ENCODE measurements at places on chromosomes 4 and X.

DNA sequence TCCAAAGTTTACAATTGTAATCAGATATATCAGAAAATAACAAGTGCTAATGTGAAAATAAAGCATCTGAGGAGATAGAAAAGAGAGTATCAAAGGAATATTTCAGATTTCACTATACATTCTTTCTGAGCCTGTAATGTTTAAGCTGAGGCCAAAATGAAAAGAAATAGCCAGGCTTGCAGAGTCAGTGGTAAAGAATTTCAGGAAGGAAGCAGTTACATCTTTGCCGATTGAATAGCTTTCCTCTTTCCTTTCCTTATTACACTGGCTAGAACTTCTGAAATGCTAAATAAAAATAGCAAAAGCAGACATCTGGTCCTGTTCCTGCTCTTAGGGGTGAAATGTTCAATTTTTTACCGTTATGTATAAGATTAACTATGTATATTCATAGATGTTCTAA is 1441.6 kb upstream of the PCDH7 start:
- no peak for DNase-seq

DNA sequence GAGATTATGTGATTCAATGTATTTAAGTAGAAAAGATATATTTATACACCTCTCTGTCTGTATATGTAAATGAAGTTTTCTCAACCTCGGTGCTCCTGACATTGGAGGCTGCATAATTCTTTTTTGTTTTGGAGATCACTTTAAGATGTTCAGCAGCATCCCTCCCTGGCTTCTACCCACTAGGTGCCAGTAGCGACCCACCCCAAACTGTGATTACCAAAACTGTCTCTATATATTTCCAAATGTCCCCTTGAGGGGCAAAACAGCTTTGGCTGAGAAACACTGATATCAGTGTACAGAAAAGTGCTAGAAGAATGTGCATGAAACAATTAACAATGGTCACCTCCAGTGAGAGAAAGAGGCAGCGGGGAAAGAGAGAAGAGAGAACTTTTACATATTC is 51.2 kb downstream of the DCX start:
- DNase-seq, result no peak

DNA sequence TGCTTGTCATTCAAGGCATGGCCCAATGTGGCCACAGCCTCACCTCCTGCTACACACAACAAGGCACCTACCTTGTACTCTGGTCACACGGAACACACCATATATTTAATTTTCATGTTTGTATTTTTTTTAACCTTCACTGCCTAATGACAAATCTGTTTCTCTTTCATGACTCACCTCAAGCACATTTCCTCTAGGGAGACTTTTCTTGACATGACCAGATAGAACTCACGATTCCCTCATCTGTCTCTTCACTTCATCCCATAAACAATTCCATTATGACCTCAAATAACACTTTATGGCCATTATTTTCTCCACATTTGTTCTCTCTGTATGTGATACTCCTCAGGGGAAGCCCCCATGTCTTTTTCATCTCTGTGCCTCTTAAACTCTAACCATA is 11.1 kb downstream of the DRP2 start:
- no peak for DNase-seq

DNA sequence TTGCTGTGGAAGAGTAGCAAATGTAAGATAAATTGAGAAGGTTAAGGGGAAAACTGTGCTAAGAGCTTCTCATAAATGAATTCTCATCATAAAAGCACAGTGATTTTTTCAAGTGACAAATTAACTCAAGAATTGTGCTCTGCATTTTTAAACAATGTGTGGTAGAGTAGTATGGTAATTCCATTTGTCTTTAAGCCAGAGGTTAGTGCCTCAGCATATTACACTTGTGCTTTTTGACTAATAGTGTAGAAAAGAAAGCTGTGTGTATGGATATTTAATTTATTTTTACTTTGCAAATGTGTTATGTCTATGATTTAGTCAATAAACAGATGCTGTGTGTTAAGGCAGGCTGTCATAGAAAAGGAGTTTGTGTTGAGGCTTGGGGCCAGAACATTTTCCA is 61.0 kb downstream of the FHIP1A start:
- DNase-seq, result no peak

DNA sequence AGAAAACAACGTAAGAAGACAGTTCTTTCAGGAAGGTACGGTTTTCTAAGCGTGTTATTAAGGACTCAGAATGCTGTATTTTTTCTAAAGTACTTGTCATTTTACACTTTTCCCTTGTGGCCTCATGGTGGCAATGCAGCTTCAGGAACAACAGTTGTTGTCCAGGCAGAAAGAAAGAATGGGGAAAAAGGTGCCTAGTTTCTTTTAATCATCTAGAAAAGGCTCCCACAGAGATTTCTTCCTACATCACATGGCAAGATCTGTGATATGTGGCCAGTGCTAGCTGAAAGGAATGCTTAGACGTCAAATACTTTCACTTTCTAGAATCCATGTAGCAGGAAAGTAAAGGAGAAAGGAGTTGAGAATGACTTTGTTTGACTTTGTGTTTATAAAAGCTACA is 49.0 kb upstream of the TRAM1L1 start:
- no peak for DNase-seq

DNA sequence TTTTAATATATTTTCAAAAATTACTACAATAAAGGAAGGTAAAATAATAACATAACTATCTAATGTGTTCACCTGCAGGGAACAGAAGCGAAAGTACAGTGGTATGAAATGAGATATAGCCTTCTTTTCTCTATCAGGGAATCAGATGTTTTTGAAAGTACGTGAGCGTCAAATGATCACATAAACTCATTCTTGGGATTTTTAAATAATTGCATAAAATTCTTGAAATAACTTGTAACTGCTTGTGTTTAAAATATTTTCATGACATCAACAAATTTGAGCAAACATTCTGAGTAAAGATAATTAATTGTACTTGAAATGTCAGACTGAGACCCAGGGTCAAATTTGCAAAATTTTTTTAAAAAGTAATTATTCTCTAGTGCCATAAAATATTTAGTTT is 193.5 kb upstream of the NEIL3 start:
- no peak for DNase-seq

DNA sequence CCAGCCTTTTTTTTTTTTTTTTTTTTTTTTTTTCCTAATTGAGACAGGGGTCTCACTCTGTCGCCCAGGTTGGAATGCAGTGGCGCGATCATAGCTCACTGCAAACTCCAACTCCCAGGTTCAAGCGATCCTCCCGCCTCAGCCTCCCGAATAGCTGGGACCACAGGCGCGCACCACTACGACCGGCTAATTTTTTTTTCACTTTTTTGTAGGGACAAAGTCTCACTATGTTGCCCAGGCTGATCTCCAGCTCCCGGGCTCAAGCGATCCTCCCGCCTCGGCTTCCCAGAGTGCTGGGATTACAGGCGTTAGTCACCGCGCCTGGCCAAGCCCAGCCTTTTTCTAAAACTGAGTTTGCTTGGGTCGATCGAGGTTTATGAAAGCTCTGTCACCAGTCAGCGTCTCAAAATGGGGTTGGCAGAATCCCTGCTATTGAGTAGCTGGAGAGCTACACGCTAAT is 1.3 kb upstream of the OTUD5 start:
- peak; percentile 75 for DNase-seq

- no peak for DNase-seq
Measured at GRCh38 chrX:71107762-71108360, 1.3 kb upstream of the CXorf65 start.

DNA sequence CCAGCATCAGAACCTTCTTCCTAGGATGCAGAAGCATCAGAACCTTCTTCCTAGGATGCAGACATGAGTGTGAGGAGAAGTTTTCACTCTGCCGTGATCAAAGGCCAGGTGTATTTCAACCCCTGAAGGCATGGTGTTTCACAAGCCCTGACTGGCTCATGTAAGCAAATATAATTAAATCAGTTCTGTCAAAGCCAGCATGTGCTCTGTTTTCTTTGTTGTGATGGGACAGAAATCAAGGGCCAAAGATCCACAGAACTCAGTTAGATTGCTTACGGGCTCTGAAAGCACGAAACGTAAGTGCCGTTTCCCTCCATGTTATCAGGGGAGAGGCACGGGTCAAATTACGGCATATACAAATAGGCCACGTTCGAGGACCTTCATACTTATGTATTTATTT is 32.0 kb upstream of the CLDN24 start:
- DNase-seq, result no peak

GRCh38 chrX:154840856-154841255 is 6.4 kb upstream of the SMIM9 start:
- DNase-seq, result peak; percentile 78

DNA sequence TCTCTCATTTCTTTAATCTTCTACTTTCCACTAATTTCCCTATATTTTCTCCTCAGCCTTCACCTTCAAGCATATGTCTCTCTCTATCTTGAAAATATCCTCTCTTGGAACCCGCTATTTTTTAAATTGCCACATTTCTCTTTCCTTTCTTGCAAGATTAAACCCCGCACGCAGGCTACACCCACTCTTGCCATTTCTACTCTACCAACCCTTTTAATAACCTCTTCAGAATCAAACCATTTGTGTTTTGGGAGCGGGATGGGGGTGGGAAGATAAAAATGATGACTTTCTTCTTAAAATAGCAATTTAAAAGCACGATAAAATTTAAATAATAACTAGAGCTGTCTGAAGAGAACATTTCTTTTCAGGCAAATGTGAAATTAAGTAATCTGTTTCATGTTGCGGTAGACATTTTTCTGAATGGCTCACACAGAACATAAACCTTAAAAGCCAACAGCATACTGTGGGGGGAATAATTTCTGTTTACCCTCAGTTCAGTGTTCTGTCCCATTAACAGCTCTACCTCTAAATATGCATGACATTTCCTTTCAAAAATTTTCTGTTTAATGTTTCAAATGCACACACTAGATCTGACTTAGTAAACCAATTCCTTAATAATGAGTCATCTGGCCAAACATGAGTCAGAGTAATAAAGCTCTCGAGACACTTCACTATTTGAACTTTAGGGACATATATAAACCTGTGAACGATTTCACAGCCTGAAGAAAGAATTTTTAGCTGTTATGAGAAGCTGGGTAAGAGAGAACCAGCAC is 20.5 kb downstream of the ARSJ start:
- no peak for DNase-seq

DNA sequence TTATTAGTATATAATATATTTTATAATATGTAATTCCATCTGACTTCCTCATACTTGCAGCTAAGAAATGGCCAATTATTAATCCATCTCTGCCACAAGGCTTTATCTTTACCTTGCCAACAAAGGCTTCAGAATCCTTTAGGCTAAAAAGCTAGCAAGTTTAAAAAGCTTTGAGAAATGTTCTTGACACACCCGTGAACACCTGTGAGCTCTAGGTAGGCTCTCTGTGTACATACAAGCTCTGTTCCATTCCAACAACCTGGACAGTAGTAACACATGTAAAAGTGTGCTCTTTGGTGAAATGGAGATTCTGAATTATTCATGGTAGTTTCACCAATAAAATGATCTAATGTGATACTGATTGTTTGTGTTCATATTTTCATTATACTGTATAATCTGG is 49.7 kb upstream of the USP9X start:
- no peak for DNase-seq

DNA sequence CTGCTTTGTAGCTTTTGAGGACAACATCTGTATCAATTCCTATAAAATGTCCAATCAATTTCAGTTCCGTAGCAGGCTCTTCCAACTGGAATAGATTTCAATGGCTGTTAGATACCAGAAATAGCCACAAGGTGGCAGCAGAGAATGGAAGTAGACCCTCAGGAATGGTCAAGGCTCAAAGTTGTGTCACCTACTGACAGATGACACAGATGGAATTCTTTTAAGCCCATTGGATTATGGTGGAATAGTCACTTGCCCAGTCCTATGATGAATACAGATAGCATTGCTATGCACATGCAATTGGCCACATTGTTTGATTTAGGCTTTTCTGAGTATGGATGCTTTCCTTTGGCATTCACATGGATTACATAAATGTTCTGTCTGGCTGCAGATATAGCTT is 130.4 kb upstream of the RADX start:
- DNase-seq, result peak; percentile 13

DNA sequence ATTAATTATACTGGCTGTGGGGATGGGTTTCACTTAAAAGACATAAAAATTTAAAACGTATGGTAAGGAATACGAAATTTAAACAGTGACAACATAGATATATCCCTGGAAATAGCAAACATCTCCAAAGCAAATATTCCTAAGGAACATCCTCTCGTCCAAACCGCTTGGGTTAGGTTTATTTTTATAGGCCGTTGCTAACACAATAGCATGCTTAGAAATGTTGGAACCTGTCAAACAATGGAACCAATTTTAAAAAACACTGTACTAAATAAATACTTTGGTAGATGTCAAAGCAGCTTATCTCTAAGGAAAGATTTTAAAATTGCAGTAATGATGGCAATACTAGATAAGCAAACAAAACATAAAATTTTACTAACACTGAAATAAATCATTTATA is 45.4 kb downstream of the SEC24D start:
- DNase-seq, result no peak

DNA sequence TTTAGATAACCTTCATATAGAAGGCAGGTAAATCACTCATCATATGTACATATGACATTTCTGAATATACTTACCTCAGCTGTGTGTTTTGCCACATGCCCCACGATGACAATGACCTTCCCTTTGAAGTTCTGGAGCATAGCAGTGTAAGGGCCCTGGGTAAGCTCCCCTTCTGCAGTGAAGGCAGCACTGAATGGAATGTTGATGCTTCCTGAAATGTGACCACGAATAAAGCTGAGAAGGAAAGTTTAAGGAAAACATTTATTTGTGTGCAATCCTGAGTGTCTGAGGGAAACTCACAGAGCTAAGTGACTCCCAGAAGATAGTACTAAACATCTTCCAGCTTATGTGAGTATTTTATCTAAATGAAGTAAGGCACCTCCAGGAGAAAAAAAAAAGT is 200.1 kb downstream of the NPNT start:
- DNase-seq, result no peak

- DNase-seq, result no peak
Measured at GRCh38 chrX:63434665-63435064, 83.5 kb upstream of the SPIN4 start.

- no peak for DNase-seq
Measured at GRCh38 chr4:53101191-53101581, 239.1 kb downstream of the RASL11B start.

GRCh38 chr4:23368081-23368697 is 521.7 kb downstream of the PPARGC1A start:
- DNase-seq, result no peak

DNA sequence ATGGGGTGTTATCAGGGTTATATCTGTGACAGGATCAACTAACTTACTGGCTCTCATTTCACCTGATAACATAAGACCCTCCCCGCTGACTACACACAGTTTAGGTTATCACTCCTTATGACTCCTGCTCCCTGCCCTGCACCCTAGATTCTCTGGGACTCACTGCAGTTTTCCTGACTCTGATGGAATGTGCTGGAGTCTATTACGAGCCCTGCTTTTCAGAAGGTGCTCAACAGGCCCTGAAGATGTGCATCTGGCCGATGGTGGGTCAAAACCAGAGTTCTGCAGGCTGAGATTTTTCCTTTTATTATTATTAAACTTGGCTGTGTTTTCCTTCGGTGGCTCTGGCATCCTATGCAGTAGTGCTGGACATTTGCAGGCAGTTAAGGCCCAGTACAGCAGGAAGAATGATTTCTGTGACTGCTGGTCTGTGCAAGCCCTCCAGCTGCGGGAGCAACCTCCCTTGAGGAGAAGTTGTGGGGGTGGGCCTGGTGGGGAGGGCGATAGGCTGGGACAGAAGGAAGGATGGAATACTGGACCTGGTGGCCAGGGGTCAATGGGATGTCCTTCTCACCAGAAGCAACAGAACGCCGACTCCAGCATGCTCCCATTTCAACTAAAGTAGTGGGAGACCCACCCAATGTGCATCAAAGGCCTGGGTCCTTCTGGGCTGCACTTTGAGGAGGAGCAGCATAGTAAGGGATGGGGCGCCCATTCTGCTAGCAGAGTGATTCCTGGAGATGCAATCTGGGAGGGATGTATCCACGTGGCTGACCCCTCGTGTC is 11.0 kb downstream of the SOD3 start:
- no peak for DNase-seq
